HEK293T (cell line): ENCODE measurements at places on chromosomes 7 and 10.

- DNase-seq: no peak
Measured at GRCh38 chr10:75021379-75022249, 89.8 kb upstream of the SAMD8 start.

GRCh38 chr10:78351809-78352208 lies 318.1 kb downstream of the RPS24 start:
- no peak for DNase-seq

- DNase-seq: peak; percentile 13
Measured at GRCh38 chr10:12041766-12042408, 722 bp downstream of the UPF2 start.

GRCh38 chr10:118046395-118047156 lies at the start of gene RAB11FIP2:
Gene RAB11FIP2 (minus strand): TSS chr10:118046941. CDS start chr10:118046163, 778 bp downstream.
- peak; percentile 95 for DNase-seq

DNA sequence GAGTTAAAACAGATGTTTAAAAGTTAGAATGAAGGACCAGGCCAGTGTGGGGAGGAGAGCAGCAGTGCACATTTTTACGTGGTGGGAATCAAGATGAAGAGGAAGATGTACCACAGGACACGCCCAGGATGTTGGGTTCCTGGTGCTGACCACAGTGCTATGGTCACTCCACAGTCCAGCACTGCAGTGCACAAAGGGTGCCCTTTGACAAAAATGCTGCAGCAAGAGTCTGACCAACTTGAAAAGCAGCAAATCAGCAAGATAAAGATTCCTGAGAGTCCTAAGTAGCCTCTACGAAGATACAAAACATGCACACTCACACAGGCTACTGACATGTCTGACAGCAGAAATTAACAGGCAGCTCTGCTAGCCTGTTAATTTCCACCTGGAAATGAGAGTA lies 107.1 kb downstream of the PIP4K2A start:
- no peak for DNase-seq

GRCh38 chr7:35553519-35553918 lies 141.4 kb downstream of the HERPUD2 start:
- DNase-seq: no peak

- no peak for DNase-seq
Measured at GRCh38 chr10:96690755-96691730, 29.3 kb downstream of the PIK3AP1 start.
